ENCODE measurements at places on chromosomes 6 and 20.

DNA sequence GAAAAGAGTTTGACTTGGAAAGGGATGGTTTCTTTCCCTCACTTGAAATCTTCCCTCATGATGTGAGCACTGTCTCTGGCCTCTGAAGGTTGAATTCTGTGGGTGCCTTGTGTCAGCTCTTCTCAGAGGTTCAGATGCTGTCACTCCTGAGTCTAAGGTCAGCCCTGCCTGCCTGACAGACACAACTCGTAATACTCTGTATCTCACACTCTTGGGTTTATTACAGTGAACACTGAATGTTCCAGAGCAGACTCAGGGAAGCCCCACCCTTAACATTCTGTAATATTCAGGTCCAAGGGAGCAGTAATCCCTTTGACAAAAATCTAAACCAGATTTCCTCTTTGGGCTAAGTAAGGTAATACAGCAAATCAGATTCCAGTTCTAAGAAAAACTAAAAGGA, 837.8 kb downstream of the QKI start:
- no peak for DNase-seq

GRCh38 chr6:31005249-31006020, 4.8 kb upstream of the MUC22 start:
- DNase-seq = no peak

GRCh38 chr6:6494677-6495076, 93.8 kb upstream of the LY86 start:
- no peak for DNase-seq

DNA sequence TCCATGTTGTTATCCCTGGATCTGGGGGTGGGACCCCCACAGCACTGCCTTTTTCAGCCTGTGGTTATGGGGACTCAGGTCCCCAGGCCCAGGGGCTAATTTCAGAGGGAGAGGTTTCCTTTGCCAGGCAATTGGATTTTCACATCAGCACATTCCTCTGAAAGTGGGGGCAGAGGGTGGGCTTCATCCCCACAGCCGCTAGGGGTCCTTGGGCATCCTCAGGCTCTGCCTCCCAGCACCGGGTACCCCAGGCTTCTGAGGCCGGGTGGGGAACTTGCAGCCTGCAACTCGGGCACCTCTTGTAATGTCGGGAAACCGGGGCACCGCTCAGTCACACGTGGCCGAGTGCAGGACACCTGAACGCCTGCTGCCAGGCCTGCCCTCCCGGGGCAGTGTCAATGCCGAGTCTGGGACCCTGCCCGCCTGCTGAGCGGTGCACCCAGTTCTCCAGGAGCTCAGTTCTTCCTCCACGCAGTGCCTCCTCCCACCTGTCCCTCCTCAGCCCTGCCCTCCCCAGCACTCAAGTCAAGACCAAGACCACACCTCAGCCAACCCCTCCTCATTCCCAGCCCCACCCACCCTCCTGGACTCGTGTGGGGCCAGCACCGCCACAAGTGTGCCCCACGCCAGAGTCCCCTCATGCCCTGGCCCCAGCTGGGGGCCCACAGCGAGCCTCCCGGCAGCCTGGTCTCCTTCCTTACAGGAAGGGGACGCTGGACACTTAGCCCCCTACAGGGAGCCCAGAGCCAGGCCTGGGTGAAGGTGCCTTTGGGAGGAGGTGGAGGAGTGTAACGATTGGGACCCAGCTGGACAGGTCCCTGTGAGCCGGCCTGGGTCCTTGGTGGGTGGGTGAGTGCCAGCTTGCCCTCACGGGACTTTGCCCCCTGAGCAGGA, 8.8 kb upstream of the CHRNA4 start:
- DNase-seq = no peak

DNA sequence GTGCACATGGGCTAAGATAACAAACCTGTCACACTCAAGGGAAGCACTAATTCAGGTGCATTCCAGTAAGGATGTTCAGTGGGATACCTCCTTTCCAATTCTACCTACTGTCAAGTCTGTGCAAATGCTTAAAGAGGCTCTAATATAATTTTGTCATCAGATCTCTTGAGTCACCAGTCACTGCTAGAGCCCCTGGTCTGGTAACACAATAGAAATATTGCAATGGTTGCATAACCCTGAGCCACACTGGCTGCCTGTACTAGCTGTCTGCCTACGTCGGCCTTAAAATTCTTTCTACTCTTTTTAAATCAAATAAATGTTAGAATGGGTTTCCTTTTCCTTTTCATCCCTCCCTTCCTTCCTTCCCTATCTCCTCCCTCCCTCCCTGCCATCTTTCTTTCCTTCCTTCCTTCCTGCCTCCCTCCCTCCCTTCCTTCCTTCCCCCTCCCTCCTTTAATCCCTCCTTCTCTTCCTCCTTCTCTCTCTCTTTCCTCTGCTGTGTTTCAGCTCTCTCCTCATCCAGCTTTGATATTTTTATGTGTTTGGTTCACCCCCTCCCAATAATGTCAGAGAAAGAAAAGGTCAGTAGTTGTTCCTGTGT, 28.1 kb upstream of the OLIG3 start:
- no peak for DNase-seq

GRCh38 chr6:153613719-153614455, 425.2 kb upstream of the OPRM1 start:
- DNase-seq = no peak

DNA sequence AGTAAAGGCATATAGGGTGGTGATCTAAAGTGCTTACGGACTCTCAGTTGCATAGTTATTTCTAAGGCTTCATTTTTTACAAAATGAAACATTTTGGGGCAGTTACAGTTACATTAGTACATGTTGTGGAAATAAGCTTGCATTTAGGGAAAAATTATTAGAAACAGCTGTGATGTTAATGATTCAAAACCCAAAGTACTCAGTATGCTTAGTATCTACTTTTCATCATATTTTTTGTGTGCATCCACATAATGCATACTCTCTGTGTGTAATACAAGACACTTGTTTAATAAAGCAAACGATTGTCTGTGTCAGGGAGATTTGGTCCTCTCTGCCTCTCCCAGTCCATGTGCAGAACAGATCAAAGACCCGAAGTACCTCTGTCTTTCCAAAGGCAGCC, 11.4 kb upstream of the TBX18 start:
- no peak for DNase-seq

DNA sequence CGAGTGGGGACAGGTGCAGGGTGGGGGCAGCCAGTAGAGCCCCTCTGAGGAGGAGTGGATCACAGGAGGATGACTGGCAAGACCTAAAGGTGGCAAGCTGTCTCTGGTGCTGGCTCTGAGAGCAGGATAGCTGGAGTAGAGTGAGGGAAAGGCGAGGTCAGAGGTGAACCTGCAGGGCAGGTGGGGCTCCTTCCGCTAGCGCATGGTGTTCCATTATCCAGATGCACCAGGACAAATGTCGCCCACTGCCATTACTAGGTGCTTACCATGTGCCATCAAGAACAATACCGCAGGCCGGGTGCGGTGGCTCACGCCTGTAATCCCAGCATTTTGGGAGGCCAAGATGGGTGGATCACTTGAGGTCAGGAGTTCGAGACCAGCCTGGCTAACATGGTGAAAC, 18.3 kb upstream of the FAM110A start:
- no peak for DNase-seq

DNA sequence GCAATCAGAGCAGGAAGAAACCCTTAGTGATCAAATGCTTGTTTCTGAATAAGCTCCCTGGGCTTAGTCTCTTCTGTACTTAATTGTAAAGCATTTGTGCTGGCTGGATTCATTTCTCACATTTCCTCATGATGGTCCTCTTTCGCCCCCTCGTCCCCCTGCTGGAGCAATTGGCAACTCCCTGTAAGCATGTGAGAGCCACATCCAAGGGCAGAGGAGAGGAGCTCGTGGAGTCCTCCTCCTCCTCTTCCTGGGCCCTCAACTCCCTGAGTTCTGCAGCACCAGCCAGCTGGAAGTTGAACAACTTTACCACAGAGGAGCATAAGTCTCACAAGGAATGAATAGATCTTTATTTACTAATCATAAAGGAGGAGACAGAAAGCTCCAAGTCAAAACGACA, 12.6 kb downstream of the ANKEF1 start:
- DNase-seq = no peak

DNA sequence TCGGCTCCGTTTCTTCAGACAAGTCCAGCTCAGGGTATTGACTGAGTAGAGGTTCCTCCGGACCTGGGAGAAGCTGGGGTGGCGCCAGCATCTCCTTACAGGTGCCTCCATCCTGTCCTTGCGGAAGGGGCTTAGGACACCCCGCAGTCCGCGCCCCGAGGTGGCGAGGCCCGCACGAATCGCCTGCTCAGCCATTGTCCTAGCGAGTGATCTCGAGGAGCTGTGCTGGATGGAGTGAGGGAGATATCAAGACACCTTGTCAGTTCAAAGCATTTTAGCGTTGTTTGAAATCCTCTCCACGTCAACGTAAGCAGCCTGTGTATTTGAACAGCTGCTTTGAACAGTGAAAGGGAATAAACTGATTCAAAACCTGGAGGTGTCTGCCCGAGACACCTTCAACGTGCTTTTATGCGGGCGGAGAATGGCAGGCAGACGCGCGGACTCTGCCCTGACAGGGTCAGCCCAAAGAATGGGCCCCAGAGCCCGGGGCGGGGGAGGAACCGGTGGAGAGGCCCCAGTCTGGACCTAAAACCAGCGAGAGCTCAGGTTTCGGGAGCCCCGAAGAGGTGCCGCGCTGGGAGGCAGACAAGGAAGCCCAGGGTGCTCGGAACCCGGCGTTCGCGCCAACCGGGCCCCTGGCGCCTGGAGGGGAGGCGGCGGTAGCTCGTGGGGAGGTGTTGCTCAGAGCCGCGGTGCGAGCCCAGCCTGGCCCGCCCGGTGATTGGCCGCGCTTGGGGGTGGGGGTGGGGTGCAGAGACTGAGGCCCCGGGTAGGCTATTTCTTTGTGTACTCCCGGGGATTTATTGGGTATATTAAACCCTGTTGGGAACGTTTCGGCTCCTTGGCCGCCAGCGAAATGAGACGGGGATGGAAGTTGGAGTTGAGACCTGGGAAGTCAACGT, 3.1 kb upstream of the POU3F2 start:
- no peak for DNase-seq

DNA sequence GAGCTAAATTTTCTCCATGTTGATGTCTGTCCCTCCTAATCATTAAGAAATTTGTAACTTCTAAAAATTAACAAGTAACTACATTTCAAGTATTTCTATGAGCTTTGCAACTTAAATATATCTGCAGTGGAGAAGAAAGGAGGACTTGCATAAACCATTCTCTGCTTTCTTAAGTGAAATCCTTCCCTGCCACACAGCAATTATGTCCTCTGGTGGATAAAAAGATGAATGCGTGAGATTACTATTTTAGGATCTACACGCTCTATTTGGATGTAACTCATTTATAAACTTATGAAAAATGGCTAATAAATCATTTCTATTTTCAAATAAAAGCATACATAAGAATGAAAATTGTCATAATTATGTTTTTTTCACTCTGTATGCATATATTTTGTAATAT, 338.0 kb upstream of the PTCHD4 start:
- DNase-seq = no peak

DNA sequence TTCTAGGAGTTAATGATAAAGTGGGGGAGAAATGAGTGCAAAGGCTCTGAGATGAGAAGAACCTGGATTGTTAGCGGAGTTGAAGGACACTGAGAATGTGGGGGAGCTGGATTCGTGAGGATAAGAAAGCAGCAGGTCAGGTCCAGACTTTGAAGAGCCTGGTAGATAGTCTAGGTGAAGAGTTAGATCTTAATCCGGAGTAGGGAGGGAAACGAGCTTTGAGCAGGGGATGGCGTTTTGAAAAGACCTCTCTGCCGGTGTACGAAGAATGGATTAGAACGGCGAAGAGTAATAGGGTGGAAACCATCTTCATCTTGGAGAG, 487 bp upstream of the PHF20 start:
- no peak for DNase-seq

GRCh38 chr20:33521461-33521860, 31.6 kb downstream of the CBFA2T2 start:
- no peak for DNase-seq

DNA sequence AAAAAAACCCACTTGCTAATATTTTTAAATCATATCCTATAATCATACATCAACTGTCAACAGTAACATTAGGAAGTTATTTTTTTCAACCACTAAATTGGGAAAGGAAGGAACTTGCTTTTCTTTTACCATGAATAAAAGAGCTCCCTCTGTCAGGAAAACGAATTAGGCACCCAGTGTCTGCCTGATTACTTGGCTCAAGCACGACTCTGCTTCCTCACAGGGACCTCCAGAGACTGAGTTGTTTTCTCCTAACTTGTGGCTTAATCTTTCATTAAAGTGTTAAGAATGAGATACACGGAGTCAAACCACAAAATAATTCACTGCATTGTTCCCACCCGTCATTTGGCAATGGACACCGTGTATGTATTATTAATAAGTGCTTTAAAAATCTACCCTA, 1405.1 kb upstream of the EYS start:
- DNase-seq = no peak

GRCh38 chr6:125097186-125097585, 56.4 kb upstream of the TPD52L1 start:
- DNase-seq = no peak

DNA sequence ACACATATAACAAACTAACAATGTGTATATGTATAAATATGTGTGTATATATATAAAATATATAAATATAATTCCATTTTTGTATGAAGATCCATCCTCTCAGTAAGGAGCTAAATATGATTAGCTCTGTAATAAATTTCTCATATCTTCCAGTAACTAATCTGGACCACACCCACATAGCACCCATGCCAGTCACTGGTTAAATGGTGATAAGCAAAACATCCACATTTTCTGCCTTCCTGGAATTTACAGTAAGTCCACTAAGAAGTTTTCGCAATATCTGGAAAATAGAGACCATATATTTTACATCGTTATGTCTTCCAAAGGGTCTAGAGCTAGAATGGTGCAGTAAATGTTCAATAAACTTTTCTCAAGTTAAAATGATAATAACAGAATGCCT, 151.5 kb upstream of the STMND1 start:
- no peak for DNase-seq

- DNase-seq = no peak
Measured at GRCh38 chr20:11509776-11510175, 407.9 kb upstream of the BTBD3 start.

DNA sequence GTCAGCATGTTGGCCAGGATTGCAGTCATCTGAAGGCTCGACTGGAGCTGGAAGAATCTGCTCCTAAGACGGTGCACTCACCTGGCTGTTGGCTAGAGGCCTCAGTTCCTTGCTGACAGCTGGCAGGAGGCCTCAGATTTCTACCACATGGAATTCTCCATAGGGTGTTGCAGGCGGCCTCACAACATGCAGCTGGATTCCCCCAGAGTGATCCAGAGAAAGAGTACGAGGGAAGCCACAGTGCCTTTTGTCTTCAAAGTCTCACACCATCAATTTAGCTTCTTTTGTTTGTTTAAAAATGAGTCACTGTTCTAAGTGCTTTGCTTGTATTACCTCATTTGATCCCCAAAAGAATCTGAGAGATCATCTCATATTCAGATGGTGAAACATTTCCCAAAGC, 65.5 kb upstream of the FYN start:
- DNase-seq = no peak

DNA sequence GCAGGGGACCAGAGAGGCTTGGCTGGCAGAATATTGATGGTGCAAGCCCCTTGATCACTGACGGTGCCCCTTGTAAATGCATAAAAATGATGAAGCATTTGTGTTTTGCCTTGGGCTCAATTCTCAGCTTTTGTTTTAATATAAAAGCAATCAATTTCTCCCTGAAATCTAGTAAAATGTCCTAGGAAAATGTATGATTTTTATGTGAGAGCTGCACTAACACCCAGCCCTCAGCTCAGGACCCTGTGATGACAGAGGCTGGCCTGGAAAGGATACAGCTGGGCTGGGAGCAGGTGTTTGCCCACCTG, 84.7 kb upstream of the PHACTR3 start:
- no peak for DNase-seq

All from activated effector memory CD4-positive, alpha-beta T cell treated with Interleukin-2 at 50 U/mL for 16 hours (primary cell).